ENCODE measurements at places on chromosomes 1 and 21. TPM values are rescaled to one million over a fixed set of nuclear protein-coding genes. Genes with fewer than 3 reads are reported as not detected.

The ATF3 gene
- total RNA-seq, result 13.0 TPM

- H3K4me3 ChIP-seq, result peak within 1 kb of the TSS; percentile 82
- H3K27me3 ChIP-seq, result no peaks in the 10 kb centered on the region
- DNase-seq, result peak; percentile 89
- peaks cover 14% of the 10 kb centered on the region for H3K36me3 ChIP-seq
- H3K4me1 ChIP-seq, result peaks cover 22% of the 10 kb centered on the region
Observed at GRCh38 chr1:109687641-109688499, at the start of gene GSTM1. Gene GSTM1, plus strand, starts transcription at chr1:109687817. Its CDS starts 57 bp downstream, at chr1:109687874.

DNA sequence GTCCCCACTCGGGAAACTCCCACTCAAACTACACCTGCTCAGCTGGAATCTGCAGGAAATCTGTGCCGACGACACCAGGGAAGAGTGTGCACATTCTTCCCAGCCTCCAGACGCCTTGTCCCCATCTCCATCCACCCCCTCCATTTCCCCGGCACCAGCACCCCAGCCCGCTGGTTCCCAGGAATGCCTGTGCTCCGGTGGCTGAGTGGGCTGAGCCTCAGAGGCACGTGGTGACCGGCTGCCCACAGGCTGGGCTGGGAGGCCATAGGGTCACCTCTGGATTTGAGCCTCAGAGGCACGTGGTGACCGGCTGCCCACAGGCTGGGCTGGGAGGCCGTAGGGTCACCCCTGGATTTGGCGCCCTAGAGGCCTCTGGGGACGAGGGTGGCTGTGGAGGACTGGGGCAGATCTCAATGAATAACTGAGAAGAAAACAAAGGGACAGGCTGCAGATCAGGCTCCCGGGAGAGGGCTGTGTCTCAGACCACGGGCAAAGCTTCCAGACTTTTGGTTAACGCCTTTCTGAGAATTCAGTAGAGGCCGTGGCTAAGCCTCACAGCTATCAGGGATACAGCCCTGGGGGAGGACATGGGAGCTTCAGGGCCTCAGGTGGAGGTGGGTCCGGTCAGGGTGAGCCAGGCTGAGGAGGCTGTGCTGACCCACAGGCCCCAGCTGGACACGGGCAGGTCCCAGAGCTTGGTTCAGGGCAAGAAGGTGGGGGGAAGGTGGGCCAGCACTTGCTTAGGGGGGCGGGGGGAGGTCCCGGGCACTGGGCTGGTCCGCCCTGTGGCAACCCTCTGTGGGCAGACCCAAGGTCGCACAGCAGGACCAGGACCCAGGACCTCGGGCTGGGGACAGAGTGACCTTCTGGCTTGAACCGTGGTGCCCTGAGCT is 17.3 kb upstream of the TTLL10 start:
- H3K27me3 ChIP-seq, result no peaks in the 10 kb centered on the region
- peaks cover 17% of the 10 kb centered on the region for H3K4me1 ChIP-seq
- peak overlapping the region; percentile 64 for H3K27ac ChIP-seq

The GPR3 gene
- total RNA-seq, result not detected

The RNPEP gene
- total RNA-seq, result 32.8 TPM

All from activated CD4-positive, alpha-beta T cell treated with anti-CD3 and anti-CD28 coated beads, Interleukin-2, amount 10 ng/mL, durations not matched to agents 7 days and 5 days (primary cell).